ENCODE measurements at places on chromosomes 7 and 10.
A peak's percentile ranks its signal among the peaks of the same experiment; 100 is the strongest.

DNA sequence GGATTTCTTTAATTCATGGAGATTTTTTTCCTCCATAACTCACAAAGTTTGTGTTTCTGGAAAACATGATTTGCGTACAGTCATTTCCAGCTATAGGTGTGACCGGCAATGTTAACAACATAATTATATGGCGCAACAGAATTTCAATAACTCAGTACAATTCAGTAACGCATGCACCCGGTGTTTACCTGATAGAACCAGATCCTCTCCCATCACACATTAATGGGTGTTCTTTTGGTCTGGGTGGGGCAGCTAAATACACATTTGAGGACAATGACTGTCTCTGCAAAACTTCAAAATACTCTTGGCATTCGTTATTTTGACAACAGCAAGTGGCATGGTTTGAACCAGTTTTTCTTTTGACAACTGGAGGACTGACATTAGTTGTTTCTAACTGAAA lies 102.3 kb downstream of the KLF6 start:
- no peak for DNase-seq

- DNase-seq, result no peak
Observed at GRCh38 chr7:40115936-40116335, 18.5 kb downstream of the MPLKIP start.

- no peak for DNase-seq
Observed at GRCh38 chr7:80505900-80506500, 5.9 kb downstream of the GNAT3 start.

- DNase-seq, result no peak
Observed at GRCh38 chr10:49231086-49231820, 43.1 kb upstream of the TMEM273 start.

DNA sequence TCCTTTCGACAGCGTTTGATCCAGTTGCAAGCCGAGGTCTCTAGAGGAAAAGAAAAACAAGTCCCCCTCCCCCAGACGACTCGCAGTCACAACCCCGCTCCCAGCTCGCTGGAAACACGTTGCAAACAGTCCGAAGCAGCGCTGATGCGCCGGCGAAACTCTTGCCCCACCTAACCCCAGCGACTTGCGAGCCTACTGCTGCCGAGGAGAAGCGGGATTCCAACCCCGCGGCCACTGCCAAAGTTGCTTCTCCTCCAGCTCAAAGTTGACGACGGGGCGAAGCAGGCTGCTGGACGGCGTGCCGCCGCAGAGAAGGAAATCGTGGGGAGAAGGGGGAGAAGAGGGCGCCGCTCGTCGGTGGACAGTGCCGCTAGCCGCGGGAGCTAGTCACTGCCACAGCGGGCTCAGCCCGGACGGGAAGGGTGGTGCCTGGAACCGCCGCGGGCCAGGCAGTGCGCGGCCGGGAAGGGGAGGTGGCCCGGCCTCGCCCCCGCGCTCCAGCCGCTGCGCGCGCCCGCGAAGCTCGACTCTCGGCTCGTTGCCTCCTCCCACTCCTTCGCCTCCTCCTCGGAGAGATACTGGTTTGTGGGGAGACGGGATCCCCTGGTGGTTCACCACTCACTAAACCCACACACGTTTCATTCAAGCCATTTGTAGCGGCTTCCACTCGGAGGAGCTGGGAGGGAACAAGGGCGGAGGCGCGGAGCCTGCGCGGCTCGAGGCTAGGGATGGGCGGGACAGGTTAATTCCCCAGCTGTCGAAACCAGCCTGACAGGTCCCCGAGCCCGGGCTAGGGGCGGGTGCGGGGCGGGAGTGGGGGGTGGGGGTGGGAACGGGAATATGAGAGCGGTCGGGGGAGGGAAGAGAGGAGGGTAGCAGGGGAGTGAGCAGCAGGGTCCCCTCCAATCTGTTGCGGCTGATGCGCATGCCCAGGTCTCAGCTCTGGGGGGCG lies at the start of gene GPR37:
GPR37 (minus strand) TSS at position 392 of the 952 bp plus-strand sequence. CDS start 816 bp downstream, outside the sequence.
- DNase-seq, result peak; percentile 55

DNA sequence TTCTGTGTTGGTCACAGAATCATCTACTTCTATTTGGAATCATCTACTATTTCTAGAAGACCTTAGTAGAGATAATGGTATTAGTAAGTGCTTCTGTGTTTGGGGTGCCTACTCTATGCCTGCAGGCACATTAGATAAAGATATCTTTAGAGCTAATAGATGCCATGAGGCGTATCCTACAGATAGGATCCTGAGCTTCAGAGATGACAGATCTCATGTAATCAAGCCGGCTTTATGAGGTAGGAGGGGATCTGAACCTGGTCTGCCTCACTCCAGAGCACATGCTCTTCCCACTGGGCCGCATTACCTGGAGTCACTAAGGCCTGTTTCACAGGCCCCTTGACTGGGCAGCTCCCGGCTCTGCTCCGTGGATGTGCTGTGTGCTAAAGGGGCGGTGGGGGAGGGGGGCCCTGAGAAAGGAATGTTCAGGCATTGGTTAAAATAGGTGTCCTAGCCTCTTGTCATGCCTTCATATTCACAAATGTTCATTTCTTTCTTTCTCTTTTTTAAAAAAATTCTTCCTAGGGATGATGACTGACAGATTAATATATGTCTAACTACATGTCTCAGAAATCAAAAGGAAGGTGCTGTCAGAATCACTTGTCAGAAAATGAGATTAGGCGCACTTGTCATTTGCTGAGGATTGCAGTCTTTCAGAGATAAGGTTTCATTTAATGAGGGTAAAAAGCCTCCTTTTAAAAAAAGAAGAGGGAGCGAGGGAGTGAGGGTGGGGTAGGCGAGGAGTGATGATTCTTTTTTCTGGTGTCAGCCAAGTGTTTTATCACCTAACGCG lies 458.0 kb upstream of the GALNT17 start:
- no peak for DNase-seq

DNA sequence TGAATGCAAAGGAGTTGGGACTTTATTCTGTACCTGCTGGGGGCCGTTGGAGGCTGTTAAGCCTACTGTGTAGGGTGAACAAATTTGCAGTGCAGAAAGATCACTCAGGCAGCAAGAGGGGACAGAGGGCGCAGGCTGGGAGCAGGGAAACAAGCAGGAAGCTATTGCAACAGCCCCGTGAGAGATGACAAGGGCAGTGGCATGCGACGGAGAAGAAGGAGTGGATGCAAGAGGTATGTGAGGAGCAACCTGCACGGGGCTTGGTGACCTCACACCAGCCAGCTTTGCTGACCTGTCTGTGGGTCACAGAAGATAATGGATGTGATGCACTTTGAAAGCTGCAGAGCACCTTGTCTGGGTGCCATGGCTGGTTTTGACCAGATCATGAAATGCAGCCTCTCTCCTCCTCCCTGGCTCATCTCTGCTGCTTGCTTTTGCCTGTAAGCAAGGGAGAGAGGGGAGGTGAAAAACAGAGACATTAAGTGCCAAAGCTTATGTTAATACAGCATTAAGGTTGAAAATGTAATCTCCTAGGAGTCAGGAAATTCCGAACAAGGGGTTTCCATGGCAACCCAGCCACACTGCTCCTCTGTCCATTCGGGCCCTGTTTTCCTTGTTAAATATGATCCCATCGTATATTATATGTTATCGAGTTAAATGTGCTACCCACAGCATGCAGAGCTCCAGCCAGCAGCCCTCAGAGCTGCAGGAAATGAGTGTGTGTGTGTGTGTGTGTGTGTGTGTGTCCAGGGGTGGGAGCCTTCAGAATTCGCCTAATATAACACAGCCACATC lies 314.3 kb upstream of the ZMIZ1 start:
- no peak for DNase-seq

DNA sequence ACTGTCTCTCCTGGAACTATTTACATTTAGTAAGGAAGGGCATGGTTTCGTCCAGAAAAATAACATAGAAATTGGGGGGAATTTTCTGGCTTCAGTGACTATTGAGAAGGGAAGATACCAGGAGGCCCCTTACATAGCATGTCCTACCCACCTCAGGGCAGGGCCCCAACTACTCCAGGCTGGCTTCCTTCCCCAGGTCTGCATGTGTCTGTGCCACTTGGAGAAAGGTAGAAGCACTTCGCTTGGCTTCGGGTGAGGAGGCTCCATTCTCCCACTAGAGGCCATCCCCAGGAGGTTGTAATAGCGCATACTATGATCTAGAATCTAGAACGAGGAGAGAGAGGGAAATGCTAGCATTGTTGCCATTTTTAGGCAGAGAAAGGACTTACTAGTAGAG lies 14.7 kb downstream of the LRGUK start:
- no peak for DNase-seq

- DNase-seq, result no peak
Observed at GRCh38 chr10:128875956-128876736, 590.9 kb upstream of the MGMT start.

GRCh38 chr7:47435889-47436312 lies 146.0 kb downstream of the TNS3 start:
- DNase-seq, result no peak

DNA sequence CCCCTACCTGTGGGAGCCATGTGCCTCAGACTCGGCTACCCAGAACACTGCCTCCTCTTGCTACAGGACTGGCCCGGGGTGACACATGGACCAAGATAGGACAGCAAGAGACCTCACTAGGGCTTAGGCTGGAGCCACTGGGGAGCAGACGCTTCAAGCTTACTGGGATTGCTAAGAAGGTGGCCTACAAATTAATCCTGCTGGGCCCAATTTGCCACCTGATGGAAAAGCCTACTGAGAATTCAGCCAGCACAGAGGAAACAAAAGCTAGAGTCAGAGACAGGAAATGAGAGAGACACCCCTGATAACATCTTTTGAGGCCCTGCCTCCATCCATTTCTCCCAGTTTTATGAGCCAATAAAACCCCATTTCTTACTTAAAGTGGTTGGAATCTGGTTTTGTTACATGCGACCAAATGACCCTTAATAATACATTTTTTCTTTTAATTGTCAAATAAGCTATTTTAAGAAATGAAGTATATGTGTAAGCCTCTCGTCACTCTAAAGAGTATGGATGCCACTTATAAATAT lies 282.1 kb downstream of the CXCL12 start:
- no peak for DNase-seq

GRCh38 chr7:155796381-155797261 lies 15.6 kb downstream of the SHH start:
- DNase-seq, result no peak

DNA sequence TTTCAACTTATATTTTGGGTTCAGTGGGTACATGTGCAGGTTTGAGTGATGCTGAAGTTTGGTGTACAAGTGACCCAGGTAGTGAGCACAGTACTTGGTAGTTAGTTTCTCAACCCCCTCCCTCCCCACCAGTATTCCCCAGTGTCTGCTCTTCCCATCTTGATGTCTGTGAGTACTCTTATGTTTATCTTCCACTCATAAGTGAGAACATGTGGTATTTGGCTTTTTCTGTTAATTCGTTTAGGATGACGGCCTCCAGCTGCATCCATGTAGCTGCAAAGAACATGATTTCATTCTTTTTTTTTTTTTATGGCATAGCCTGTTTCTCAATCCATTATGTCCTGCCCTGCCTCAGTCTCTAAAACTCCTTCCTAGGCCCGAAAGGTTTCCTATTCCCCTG lies 222.1 kb downstream of the WDR37 start:
- no peak for DNase-seq

- DNase-seq, result no peak
Observed at GRCh38 chr10:70704211-70704610, 31.9 kb downstream of the ADAMTS14 start.

GRCh38 chr10:101283762-101284100 lies 54.5 kb upstream of the LBX1 start:
- DNase-seq, result no peak

GRCh38 chr10:113027574-113028455 lies 77.8 kb downstream of the TCF7L2 start:
- DNase-seq, result no peak

DNA sequence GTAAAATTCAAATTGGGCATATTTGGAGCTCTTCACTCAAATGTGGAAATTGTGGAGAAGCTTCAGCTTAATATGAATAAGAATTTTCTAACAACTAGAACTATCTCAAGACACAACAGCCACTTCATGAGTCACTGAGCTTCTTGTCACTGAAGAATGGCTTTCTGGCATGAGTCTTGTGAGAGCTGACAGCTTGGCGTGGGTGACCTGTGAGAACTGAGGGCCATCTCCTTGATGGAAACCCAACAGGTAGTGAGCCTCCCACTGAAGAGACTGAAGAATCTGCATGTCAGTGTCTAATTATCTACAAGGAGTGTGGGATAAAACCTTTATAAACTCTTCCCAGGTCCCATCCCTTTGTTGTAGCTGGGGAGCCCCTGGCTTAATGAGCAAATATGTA lies 66.0 kb downstream of the CLEC2L start:
- no peak for DNase-seq

DNA sequence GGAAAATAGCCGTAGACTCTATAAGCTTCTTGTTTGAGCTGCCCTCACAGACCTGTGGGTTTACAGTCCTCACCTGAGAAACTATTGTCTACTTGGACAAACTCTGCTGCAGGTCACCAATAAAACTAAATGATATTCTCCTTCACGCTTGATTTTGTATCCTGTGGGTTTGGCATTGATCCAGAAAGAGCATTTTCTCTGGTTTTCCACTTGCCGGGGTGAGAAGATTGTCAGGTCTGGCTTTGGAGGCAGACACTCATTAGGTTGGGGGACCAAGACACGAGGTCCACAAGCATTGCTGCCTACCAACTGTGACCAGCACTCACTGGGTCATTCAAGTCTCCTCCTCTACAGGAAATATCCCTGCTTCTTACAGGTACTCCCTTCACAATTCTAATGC lies 68.5 kb downstream of the CDC14C start:
- no peak for DNase-seq

DNA sequence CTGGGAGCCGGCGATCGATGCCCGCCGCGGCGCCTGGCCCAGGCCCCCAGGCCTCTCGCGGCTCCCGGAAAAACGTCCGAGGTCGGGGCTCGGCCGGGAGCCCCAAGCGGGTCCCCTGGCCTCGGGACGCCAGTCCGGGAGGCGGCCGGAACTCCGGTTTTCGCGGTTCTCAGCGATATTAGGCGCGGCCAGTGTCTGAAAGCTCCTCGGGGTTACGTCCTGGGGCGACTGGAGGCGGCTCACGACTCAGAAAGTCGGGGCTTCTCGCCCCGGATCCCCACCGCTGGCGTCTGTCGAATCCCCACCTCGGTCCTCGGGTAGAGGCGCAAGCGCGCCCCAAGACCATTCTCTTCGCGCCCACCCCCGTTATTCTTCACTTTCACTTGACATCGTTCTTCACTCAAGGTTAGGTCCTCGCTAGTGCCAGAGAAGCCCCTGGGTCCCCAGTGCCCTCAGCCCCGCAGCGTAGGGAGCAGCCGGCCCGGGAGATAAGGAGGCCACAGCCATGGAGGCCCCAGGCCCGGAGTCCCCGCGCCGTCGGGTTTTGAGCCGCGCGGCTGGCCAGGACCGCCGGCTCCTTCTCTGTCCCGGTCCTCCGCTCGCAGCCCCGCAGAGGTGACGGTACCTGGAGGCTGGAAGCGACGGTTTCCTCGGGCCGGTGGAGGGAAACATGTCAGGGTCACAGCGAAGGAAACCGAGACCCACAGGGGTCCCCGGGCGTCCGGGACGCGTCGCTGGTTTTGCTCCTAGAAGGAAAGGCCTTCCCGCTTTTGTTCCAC lies 35.2 kb upstream of the EBLN1 start:
- DNase-seq, result no peak

- DNase-seq, result no peak
Observed at GRCh38 chr10:29387269-29387668, 98.4 kb downstream of the LYZL1 start.

GRCh38 chr7:107463139-107464078 lies 6.4 kb upstream of the GPR22 start:
- peak; percentile 22 for DNase-seq
